ENCODE measurements at places on chromosomes 4 and X.

DNA sequence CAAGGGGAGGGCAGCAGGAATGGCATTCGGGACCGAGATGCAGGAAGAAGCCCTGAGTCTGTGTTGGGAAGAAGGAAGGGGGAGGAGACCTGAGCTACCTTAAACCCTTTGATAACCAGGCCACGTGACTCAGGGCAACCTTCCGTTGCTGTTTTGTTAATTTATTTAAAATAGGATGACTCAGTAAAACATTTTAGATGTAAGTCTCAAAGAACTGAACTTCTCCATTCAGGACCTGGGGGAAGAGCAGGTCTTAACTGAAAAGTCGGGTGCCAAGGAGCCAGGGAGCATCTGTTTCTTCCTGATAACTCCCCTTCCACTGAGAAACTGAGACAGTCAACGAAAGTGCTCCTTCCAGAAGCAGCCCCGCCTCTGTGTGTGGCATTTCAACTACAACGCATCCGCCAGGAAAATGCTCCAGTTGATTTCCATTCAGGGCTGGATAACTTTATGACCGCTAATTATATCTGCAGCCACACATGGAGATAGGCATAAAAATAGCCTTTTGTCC, 88.0 kb downstream of the IRF2 start:
- DNase-seq = no peak

DNA sequence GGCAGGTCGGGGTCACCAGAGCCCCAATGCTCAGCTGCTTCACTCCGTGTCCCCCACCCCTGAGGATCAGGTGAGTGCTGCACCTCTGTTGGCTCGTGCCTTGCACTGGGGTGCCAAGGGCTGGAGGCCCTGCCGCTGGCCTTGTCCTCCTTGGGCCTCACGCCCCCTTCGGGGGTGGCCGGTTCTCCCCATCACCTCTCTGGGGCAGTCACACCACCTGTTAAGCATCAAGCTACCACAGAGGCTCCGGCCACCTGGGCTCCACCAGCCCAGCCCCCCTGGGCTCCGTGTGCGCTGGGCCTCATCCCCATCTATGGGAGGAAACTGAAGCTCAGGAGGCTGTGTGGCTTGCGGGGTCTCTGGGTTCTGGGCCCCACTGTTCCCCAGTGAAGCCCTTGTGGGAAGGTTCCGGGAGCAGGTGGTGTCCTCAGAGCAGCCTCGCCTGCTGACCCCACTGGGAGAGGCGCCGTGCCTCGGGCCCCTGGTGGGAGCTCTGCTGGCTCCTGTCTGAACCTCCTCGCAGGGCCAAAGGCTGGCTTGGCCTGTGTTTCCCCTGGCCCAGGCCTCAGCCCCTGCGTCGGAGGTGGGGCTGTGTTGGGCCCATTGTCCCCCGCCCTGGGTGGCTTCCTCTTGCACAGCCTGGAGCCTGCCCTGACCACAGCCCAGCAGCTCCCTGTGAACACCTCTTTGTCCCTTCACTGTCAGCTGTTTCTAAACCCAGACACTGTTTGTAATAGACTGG, 30.8 kb downstream of the DOK7 start:
- no peak for DNase-seq

- no peak for DNase-seq
Measured at GRCh38 chr4:81527115-81527514, 55.4 kb upstream of the RASGEF1B start.

DNA sequence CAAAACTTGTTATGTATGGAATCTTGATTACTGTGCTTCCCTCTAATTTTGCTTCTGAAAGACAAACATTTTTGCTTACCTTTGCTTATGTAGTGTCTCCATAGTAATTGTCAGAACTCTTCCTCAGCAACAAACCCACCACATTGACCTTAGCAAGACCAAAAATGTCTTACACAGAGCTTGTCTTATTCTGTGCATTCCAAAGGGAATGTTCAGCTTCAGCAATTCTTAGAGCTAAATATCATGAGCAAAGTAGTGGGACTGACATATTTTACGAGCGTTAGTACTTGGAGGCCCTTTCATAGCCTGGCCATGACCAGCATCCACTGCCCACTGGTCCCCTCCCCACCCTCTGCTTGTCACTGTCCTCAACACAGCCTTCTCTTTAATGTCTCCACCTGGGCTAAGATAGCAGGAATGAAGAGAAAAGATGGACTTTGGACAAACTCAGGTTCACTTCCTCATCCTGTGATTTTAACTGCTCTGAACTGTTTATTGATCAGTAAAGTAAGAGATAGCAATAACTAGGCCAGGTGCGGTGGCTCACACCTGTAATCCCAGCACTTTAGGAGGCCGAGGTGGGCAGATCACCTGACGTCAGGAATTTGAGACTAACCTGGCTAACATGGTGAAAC, 15.5 kb upstream of the SH3D19 start:
- no peak for DNase-seq

DNA sequence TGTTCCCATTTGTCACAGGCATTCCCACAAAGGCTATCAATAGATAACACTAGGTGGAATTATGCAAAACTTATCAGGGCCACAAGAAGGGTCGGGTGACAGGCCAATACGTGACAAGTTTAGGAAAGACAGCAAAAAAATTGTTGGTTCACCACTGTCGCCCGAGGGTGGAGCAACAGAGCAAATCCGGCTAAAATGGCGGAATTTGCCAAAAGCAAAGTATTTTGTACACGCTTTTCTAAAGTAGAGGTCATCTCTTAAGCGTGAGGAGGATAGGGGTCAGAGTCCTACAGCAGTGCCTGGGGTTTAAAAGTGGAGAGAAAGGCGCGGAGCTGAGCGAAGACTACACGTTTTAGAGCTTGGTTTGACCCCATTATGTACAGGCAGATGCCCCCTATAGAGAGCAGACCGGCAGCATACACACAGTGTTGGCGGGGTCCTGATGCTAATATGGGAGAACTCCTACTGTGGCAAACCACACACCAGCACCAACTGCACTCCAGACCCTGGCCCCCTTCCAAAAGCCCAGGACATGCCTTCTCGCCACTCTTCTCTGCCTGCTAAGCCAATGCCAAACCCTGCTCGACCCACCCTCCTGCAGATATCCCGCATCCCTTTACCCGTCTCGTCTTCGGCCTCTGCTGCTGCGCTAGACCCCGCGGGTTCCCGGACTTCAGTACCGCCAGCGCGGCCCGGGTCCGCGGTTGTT, 733 bp downstream of the CCNA2 start:
- DNase-seq = no peak

DNA sequence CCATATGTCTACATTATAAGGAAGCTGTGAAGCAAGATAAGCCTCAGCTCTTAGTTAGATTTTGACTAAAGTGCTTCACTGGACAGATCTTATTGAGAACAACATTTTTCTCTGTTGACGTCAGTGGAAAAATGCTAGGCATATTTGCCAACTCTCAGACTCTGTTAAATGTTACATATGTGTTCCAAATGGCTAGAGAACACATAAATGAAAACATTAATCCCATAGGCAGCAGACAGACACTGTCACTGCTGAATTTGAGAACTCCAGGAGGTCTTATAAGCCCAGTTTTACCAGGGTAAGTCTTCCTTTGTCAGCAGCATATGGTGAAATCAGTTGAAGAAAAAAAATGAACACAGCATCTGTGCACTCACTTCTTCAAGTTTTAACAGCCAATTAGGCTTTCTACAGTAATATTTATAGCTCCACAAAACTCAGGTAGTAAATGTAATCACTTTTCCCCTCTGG, 186.9 kb downstream of the CAMK2D start:
- DNase-seq = no peak

DNA sequence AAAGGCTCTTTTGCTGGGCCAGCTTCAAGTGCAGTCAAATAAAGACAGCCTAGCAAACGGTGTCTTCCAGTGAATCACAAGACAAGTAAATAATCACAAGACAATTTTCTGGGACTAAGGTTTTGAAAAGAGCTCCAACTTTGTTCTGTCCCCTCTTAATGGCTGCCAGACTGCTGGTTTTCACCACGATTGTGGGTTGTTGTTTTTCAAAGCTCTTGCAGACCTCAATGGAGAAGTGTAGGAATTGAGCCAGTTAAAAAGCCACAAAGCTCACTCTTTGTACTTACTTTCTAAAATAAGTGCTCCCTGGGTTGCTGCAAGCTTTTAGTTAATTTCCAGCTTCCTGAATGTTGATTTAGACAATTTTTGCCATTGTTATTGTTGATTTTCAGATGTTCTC, 405.8 kb upstream of the HTR2C start:
- DNase-seq = no peak

- no peak for DNase-seq
Measured at GRCh38 chr4:85824166-85824945, 349.4 kb downstream of the ARHGAP24 start.

DNA sequence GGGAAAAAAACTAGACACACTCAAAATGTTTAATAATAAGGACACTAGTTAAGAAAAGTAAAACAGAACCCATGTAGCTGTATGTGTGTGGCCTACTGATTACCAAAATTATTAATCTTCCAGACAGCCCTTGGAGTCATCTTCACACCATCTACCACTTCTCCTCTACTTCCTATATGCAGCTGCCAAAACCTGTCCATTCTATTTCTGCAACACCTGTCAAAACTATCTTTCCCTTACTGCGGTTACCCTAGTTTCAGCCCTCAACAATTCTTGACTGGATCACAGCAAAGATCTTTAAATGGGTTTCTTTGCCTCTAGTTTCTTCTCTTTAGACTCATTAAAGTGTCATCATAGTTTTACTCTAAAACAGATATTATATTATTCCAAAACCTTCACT, 72.6 kb downstream of the GPR82 start:
- no peak for DNase-seq

GRCh38 chr4:110371016-110371770, 104.8 kb upstream of the ENPEP start:
- no peak for DNase-seq

GRCh38 chr4:95838192-95838591, 1.7 kb upstream of the PDHA2 start:
- DNase-seq = no peak

- no peak for DNase-seq
Measured at GRCh38 chr4:107993969-107994368, 4.3 kb downstream of the HADH start.

- DNase-seq = no peak
Measured at GRCh38 chr4:80931631-80932081, 98.9 kb upstream of the BMP3 start.

- no peak for DNase-seq
Measured at GRCh38 chr4:114265342-114265741, 285.9 kb upstream of the ARSJ start.

- DNase-seq = no peak
Measured at GRCh38 chrX:126237524-126237923, 71.4 kb upstream of the DCAF12L2 start.

DNA sequence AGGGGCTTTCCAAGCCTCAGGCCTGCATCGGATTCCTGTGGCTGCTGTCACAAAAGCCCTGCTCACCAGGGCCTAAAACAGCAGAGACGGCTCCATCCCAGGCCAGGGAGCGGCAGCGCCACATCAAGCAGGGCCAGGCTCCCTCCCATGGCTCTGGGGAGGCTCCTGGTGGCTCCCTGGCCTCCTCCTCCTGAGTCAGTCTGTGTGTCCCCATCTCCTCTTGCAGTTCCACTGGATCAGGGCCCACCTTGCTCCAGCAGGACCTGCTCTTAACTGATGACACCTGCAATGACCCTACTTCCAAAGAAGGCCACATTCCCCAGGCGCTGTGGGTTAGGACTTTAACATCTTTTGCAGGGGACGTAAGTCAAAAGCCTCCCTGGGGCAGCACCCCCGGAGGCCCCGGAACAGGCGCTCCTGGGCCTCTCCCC, 51.9 kb downstream of the CPZ start:
- no peak for DNase-seq
